ENCODE measurements at places on chromosomes 5 and 9.

GRCh38 chr9:93223260-93224180, 39.6 kb downstream of the WNK2 start:
- DNase-seq = no peak

- no peak for DNase-seq
Observed at GRCh38 chr9:127876026-127876763, 1.3 kb downstream of the AK1 start.

- DNase-seq = no peak
Observed at GRCh38 chr9:138112791-138113600, 235.4 kb downstream of the CACNA1B start.

DNA sequence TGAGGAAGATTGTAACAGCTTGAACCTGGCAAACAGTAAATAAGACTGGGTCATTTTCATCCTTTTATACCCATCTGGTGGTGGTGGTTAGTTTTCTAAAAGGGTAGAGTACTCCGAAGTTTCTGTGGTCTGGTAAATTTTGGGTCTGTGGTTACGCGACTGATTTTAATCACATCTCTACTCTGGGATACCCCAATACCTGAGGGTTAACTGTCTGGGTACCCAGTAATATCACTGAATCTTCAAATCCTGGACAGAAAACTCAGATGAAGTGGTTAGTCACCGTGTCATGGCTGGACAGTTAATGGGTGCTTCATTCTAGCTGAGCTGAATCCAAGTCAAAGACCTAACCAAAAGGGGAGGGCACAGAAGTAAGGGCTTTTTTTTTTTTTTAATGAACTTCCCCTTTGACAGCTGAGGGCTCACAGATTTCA, 474.2 kb downstream of the GADD45G start:
- DNase-seq = no peak

- no peak for DNase-seq
Observed at GRCh38 chr5:2841208-2841607, 89.7 kb upstream of the IRX2 start.

- DNase-seq = no peak
Observed at GRCh38 chr5:146667633-146668272, 151.8 kb upstream of the GPR151 start.

DNA sequence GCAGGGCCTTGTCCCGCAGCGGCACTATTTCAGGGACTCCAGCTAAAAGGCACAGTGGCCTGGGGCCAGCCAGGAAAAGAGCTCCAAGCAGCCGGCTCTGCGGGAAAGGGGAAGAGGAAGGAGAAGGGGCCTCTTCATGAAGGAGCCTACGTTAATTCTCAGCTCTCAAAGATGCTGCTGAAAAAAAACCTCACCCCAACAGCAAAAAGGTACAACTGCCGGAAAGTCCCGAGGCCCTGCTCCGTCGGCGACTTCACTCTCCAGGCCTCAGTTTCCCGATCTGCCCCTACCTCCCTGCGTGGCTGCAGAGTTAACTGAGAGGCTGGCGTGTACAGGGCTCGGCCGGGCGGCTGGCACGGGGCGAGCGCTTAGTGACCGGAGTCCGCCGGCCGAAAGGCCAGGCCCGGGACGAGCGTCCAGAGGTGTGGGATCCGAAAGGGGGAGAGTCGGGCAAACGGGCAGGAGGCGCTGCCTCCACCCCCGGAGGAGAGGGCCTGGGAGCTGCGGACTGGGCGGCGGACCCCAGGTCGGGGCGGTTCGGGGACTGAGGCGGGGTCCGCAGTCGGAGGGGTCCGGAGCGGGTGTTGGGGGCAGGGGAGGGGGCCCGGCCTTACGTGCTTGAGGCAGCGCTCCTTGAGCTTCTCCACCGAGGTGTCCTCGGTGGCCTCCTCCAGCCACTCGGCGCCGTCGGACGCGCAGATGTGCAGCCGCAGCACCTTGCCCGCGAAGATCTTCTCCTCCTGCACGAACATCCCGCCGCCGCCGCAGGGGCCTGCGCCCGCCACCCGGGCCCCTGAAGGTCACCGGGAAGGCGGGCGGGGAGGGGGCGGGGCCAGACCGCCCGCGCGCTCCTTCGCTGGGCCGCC, 529 bp downstream of the UBAC1 start:
- DNase-seq = no peak

GRCh38 chr9:131049829-131050715, 41.1 kb downstream of the LAMC3 start:
- no peak for DNase-seq

GRCh38 chr9:7392148-7392547, 407.4 kb downstream of the DMAC1 start:
- no peak for DNase-seq

DNA sequence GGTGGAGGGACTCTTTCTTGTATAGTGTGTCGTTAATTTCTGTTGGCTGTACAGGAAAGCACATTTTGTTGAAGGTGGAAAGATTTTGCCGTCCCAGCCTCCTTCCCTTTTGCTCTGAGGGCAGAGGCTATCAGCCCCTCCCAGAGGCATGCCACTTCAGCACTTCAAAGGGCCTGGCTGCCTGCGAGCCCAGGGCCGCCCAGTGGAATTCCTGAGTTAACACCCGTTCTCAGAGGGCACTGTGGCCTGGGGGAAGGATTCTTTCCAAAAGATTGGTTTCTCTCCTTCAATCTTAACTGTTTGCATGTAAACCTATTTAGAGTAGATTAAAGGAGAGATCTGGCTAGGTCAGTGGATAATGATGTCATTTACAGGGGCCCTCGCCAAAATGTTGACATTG, 238.6 kb downstream of the FANCC start:
- no peak for DNase-seq

- DNase-seq = no peak
Observed at GRCh38 chr9:136571531-136571930, 25.7 kb upstream of the NOTCH1 start.

DNA sequence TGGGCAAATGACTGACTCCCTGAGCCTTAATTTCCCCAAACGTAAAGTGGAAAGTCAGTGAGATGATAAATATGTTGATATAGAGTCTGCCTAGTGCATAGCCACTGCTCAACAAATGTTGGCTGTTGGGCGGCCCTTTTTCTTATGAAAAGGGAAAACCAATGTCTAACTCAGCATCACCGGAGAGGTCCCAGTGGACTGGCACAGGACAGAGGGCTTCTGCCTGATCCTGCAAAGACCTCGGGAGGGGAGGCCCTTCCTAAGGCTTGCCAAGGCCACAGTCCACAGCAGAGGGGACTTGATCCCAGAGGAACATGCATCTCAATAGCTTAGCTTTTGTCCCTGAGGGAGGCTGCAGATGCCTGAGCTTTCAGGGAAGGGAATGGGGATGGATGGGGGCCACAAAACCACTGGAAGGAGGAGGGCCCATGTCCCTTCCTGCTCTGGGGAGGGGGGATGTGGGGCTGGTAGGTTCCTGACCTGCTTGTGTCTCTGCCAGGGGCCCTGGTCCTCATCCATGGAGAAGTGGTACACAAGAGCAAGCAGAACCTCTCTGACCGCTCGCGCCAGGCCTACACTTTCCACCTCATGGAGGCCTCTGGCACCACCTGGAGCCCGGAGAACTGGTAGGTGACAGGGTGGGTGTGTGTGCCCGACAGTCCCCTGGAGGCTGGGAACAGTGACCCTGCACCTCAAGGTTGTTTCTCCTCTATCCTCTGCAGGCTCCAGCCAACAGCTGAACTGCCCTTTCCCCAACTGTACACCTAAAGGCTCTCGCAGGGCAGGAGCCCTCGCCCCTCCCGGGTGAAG, 6.3 kb downstream of the DOLK start:
- DNase-seq = no peak

DNA sequence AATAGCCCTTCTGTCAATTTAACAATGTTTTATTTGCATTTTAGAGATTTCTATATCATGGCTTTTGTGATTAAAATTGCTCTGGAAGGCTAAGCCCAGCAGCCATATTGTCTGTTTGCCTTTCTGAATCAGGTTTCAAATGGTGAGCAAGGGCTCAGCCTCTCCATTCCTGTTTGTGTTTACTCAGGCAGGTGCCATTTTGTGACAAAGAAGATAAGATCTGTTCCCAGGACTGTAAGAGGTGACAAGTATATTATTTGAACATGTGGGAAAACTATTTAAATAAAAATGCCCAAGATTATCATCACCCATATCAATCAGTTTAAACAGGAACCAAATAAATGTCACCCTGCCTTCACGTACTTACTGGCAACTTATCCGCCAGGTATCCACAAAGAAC, 641.3 kb upstream of the KLF4 start:
- DNase-seq = no peak

DNA sequence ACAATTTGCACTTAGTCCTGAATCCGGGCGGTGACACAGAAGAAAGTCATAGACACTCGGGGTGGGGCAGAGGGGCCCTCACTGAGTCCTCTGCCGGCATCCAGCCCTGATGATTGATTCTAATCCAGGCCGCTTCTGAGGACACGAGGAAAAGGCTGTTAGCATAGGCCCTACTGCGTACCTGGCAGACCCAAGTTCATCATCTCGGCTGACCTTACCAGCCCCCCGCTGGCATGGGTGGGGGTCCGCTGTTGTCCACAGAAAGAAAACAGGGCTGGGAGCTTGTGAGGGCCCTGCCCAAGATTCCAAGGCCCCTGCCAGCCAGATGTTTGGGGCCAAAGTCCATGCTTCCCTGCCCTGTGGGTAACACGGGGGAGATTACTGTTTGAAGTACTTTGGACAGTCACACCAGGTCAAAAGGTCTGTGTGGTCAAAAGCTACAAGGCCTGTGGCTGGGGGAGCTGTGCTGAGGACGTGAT, 24.5 kb downstream of the ERGIC1 start:
- DNase-seq = no peak
